ENCODE measurements at places on chromosomes 13 and 19.
A peak's percentile ranks its signal among the peaks of the same experiment; 100 is the strongest.

DNA sequence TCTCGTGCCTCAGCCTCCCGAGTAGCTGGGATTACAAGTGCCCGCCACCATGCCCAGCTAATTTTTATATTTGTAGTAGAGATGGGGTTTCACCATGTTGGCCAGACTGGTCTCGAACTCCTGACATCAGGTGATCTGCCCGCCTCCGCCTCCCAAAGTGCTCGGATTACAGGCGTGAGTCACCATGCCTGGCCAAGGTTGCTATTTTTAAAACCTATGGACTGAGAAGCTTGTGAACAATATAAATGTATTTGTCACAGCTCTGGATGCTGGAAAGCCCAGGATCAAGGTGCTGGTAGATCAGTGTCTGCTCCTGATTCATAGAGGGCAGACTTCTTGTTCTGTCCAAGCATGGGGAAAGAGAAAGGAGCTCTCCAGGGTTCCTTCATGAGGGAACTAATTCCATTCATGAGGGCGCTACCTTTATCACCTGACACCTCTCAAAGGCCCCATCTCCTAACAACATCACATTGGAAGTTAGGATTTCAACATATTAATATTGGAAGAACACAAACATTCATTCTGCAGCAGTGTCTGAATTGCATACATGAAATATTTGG is 16.1 kb downstream of the CARD8 start:
- no peak for DNase-seq

DNA sequence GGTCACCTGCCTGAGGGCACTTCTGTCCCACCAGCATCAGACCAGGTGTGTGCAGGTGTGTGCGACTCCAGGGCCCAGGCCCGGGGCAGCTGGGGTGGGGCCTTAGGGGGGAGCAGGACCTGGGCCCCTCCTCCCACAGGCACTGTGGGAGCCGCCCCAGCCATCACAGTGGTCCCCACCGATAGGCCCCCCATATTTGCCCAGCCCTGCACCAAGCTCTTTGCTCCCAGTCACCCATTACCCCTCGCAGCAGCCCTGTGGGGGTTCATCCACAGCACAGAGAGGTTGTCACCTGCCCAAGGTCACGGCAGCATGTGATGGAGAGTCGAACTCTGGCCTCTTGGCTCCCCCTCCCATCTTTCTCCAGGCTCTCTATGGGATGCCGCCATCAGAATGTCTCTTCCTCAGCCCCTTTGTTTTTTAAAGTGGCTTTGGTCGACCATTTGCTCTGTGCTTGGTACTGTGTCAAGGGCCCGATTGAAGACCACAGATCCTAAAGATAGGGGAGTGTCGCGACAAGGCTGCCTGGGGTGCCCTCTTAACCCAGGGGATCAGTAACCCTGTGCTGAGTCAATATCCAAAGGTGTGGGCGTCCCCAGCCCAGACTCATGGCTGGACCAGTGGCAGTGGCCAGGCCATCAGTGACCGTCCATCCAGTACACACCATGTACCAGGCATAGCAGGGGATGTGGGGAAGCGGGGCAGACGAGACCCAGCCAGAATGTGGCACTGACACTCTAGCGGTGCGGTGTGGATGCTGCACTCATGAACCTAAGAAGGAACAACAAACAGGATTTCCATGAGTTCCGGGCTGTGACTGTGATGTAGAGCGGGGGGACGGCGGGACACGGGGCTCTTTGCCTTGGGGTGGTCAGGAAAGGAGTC is 28.3 kb upstream of the NCCRP1 start:
- no peak for DNase-seq

- DNase-seq = no peak
Observed at GRCh38 chr19:23440791-23441190, 45.5 kb upstream of the ZNF91 start.

- DNase-seq = no peak
Observed at GRCh38 chr19:7535998-7536695, 630 bp downstream of the PNPLA6 start.

GRCh38 chr13:91185294-91185863 is 162.1 kb upstream of the MIR17HG start:
- no peak for DNase-seq

DNA sequence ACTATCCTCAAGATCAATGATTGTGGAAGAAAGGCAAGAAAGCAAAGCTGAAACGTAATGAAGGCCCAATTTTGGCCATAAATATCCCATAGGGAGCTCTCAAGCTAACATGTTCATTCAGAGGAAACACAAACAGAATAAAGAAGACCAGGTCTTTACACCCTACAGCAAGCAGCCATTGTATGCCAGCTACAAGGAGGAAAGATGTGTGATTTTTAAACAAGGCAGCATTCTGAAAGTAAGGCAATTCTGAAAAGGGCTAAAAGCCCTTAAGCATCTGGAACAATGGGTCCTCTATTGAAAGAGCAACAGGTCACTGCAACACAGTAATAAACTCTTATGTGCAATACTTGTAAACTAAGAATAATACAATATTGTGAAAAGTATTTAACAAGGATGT is 1002.4 kb downstream of the SLITRK1 start:
- DNase-seq = no peak

- DNase-seq = no peak
Observed at GRCh38 chr13:90099847-90100246, 1247.6 kb upstream of the MIR17HG start.

- no peak for DNase-seq
Observed at GRCh38 chr13:29292045-29292444, 303.4 kb downstream of the SLC7A1 start.

DNA sequence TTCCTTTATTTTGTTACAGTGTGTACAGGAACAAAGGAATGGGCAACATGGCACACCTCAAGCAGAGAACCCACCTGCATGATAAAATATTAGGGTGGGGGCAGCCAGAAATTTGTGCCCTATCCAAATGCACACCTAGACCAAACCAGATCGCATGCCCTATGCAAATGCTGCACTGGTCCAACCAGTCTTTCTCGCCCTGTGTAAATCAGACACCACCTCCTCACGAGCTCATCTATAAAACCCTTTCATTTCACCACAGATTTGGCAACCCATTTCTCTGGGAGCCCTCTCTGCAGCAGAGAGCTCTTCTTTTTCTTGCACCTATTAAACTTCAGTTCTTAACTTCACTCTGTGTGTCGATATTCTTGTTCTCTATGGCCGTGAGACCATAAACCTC is 1559.2 kb downstream of the SLITRK1 start:
- no peak for DNase-seq

- no peak for DNase-seq
Observed at GRCh38 chr13:113862191-113862930, 1.5 kb downstream of the GAS6 start.

DNA sequence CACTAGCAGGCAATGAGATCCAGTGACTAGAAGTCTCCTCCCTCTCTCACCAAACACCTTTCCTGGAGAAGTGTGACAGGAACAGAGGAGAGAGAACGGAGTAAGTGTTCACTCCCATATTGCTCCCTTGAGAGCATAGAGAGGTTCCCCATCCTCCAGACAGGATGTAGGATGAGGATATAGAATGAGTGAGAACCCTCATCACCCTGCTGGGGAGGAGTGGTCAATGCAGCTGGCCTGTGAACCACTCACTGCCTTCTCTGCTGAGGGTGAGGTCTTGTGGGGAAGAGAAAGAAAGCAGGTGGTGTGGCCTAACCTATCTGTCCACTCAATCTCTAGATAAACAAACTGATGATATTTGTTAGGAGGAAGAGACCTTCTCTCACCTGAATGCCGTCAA is 386.6 kb downstream of the PCDH20 start:
- DNase-seq = no peak

DNA sequence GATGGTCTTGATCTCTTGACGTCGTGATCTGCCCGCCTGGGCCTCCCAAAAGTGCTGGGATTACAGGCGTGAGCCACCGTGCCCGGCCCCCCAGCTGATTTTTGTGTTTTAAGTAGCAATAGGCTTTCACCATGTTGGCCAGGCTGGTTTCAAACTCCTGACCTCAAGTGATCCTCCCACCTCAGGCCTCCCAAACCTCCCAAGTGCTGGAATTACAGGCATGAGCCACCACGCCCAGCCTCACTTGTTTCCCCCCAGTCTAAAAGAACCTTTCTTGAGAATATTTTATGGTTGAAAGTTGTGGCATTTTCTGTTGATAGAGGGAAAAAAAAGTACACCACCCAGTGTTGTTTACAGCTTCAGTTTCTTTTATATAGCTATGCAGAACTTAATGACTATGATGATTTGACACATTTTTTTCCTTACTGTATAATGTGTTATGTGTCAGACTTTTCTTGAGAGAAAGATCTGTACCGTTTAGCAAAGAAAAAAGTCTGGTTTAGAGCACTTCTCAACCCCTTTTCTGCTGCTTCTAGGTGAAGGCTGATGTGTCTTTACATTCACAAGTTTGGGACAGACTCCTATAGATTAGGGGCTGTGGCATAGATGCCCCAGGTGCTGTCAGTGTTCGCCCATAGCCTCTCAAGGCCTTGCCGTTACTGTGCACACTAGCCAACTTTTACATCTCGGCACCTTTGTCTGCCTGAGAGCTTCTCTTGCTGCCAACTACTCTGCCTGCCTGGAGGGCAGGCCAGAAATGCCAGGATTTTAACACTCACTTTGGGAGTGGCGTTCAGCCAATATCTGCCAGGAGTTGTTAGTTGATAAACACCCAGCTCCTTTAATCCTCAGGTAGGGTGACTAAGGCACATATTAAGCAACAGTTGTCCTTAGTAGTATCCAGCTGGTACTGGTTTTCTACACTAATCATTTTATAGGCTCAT is 33.0 kb downstream of the KCTD4 start:
- peak; percentile 29 for DNase-seq

- DNase-seq = no peak
Observed at GRCh38 chr13:33911521-33911920, 93.6 kb downstream of the RFC3 start.

DNA sequence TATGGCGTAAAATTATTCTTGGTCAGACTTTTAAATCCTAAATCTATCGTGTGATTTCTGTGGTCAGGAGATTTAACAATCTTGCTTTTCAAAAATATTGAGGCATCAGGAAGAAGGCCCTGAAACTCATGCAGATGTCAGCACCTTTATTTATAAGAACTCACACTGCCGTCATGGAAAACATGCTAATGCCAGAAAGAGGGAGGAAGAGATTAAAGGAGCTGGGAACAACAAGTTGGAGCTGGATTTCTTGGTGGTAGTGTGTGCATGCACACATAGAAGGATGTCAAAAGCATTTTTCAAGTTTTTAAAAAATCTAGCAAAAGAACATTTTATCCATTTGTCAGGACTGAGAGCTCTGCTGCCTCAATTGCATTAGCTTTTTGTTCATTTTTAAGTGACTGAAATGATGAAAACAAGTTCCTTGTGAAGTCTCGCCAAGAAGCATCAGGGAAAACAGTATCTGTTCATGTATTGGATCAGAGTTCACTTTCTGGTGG is 342.5 kb downstream of the SPRY2 start:
- DNase-seq = no peak

DNA sequence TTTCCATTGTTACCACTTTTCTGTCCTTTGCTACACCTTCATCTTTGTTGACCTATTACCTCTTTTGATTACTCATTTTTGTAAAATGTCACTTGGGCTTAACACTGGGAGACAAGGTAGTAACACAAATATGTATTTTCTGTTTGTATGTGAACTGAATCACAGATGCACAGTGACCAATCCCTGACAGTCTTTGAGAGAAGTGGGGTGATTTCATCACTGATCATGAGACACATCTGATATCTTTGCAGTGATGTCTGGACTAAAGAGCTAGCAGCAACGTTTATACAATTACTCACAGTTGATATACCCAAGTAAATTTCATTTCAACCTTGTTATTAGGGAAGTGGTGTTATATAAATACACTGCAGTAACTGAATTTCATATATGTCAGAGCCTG is 1397.4 kb upstream of the SPRY2 start:
- DNase-seq = no peak

GRCh38 chr19:54162884-54163283 is 3.4 kb upstream of the LENG1 start:
- DNase-seq = no peak

- DNase-seq = no peak
Observed at GRCh38 chr13:98657506-98658085, 80.7 kb upstream of the STK24 start.

DNA sequence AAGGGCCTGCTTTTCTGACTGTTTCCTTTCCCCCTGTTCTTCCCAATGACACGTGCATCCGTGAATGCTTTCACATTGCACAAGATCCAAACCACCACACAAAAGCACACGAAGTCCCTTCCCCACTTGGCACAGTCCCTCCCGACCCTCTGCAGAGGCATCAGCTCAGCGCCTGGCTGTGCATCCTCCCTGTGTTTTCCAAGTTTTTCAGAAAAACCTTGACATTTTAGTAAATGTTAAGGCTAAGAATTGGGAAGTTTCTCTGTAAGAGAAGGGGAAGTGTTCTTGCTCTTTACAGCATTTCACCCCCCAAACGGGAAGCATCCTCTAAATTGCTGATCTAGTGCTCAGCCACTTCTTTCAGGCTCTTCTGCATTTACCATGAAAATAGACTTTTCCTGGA is 94.5 kb upstream of the TM9SF2 start:
- DNase-seq = no peak

DNA sequence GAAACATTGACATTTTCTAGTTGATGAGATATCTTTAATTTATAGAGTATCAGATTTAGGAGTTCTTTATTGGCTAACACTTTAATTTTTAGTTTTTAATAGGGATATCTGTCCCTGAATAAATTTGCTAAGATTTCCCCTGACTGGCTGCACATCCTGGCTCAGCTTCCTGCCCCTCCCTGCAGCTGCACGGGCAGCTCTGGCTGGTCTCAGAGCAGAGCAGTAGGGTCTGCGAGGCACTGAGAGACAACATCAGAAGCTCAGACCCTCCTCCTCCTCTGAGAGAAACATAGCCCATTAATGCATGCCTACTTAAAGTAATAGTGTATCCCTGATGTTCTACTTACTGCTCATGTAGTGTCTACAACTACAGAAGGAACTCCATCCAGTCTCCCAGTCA is 139.2 kb downstream of the TNFSF13B start:
- no peak for DNase-seq

- no peak for DNase-seq
Observed at GRCh38 chr13:107322228-107322627, 754.3 kb upstream of the ARGLU1 start.

GRCh38 chr19:1262623-1263123 is 6.5 kb upstream of the CIRBP start:
- no peak for DNase-seq

- DNase-seq = no peak
Observed at GRCh38 chr19:17281391-17282304, at the start of gene ANKLE1. Gene ANKLE1, plus strand, starts transcription at chr19:17281901. Its CDS starts 20 bp downstream, at chr19:17281921.

GRCh38 chr13:65784088-65784816 is 1445.9 kb downstream of the PCDH9 start:
- DNase-seq = no peak

DNA sequence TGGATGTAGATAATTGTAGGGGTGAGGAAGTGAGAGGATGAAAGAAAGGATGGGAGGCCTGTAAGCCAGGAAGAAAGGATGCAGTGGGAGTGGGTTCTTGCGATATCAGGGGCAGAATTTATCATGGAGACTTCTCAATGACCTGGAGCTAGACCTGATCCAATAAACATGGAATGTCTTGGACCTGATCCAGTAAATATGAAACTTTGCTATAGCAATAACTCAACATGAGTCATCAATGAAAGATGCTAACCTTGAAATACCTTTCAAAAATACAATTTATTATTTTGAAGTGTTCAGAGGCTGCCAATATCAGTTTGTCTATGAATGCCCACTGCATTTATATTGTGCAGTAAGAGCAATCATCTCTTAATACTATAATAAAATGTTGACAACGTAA is 279.5 kb downstream of the POU4F1 start:
- DNase-seq = no peak

GRCh38 chr19:11453468-11454341 is 18.3 kb downstream of the PRKCSH start:
- DNase-seq = no peak

Data from NCI-H2029 treated with DMSO at 0.1 percent for 48 hours (cell line).